ENCODE measurements at places on chromosomes 2 and 18.

- no peak for DNase-seq
Measured at GRCh38 chr2:37637985-37638384, 33.5 kb downstream of the CDC42EP3 start.

DNA sequence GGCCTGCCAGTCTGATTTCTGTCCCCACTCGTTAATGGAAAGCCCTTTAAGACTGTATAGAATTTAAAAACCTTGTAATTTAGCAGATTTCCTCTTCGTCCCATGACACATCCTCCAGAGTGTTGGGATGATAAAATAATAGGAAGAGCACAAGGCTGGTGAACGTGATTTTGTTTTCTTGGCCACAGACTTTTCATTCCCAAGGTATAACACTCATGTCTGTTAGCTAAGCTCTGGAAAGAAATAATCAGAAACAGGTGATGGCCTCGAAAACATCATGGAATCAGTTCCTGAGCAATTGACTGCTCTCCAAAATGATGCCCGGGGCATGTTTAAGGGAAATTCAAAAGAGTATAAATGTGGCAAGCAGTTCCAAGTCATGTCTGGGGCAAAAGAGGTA is 337.8 kb upstream of the TCF4 start:
- DNase-seq: no peak

DNA sequence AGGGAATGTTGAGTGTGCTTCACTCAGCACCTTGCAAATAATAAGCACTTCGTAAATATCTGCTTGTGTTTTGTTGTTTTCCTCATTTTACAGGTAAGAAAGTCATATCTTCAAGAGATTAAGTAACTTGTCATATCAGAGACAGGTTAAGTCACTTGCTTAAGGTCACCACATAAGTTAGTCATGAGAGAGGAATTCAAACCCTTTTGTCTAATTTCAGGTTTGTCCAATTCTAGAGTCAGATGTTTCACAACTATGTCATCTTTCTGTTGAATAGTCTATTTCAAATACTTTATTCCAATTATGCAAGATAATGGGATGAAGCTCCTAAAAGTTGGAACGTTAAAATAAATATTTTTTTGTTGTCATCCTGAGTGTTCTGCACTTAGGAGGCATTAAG is 13.5 kb upstream of the CUL3 start:
- no peak for DNase-seq

DNA sequence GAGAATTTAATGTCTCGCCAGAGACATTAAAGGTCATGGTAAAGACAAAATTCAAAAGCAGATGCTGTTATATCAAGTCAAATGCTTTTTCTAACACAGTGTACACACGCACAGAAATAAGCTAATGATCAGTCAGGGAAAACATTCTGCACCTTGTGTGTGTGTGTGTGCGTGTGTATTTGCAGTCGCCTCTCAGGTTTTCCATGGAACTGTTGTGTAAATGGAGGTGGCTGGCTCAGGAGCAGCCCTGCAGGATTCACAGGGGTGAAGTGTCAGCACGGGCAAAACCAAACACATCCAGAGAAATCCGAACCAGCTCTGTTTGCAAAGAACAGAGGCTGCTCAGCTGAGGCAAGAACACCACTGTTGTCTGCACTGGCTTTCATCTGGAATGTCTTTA is 76.2 kb upstream of the YWHAQ start:
- no peak for DNase-seq

DNA sequence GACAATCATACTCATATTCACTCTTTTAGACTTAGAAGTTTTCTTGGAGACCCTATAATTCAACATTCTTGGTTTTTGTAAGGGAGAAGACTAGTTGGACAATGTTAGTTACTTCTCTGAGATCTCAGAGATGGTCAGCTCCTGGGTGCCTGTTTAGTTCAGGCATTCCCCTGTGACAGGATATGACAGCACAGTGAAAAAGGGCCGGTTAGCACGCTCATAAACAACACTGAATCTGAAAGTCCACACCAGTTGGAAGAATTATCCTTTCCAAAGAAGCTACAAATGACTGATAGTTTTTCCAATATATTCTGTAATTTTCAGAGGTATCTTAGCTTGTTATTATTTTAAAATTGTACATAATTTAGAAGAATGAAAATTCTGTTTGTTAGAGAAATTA is 75.7 kb downstream of the ADAM23 start:
- no peak for DNase-seq
